ENCODE measurements at places on chromosomes 5 and 9.

GRCh38 chr5:157983906-157984551, 125.1 kb upstream of the CLINT1 start:
- no peaks in the 10 kb centered on the region for H3K36me3 ChIP-seq
- H3K27me3 ChIP-seq: no peaks in the 10 kb centered on the region
- H3K27ac ChIP-seq: no peak overlapping the region
- DNase-seq: no peak
- no peaks in the 10 kb centered on the region for H3K4me1 ChIP-seq
- no peak overlapping the region for H3K4me3 ChIP-seq

DNA sequence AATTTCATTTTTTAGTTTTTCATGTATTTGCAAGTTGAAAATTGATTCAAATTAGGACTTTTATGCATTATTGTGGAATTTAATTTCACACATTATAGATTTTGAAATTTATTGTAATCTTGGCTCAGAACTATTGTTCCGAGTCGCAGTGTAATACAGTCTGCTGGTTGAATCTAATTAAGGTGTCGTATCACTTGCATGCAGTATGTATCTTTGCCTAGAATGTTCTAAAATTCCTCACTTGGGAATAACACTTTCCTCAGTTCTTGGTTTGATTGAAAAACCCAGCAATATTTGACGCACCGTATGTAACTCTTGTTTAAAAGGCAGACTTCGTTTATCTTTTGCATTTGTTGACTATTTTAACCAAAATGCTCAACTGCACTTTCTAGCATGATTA, 49.4 kb downstream of the MELK start:
- no peaks in the 10 kb centered on the region for H3K36me3 ChIP-seq
- DNase-seq: no peak

DNA sequence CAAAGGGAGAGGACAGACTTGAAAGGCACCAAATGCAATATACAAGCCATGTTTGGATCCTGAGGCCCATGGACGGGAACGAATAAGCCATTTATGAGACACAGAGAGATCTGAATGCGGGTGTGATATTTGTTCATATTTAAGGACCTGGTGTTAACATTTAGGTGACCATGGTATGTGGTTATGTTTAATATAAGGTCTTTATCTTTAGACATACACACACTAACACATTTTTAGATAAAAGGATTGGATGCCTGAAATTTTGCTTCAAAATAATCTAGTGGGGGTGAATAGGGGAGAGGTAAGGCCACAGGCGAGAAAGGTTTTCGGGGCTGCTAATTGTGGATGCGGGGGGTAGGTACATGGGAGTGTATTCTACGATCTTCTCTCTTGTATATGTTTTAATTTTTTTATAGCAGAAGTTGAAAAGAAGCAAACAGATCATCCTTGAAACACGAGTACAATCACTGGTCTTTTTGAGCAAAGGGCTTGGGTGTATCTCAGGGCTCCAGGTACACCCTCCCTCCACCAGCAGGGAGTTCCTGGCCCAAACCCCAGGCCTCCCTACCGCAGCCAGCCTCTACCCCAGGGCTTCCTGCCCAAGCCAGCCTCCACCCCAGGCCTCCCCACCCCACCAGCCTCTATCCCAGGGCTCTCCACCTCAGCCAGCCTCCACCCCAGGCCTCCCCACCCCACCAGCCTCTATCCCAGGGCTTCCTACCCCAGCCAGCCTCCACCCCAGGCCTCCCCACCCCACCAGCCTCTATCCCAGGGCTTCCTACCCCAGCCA, 12.2 kb downstream of the AKNA start:
- H3K36me3 ChIP-seq: peaks cover 11% of the 10 kb centered on the region
- peaks cover 5% of the 10 kb centered on the region for H3K4me1 ChIP-seq
- no peaks in the 10 kb centered on the region for H3K27me3 ChIP-seq
- no peak overlapping the region for H3K4me3 ChIP-seq
- no peak overlapping the region for H3K27ac ChIP-seq

DNA sequence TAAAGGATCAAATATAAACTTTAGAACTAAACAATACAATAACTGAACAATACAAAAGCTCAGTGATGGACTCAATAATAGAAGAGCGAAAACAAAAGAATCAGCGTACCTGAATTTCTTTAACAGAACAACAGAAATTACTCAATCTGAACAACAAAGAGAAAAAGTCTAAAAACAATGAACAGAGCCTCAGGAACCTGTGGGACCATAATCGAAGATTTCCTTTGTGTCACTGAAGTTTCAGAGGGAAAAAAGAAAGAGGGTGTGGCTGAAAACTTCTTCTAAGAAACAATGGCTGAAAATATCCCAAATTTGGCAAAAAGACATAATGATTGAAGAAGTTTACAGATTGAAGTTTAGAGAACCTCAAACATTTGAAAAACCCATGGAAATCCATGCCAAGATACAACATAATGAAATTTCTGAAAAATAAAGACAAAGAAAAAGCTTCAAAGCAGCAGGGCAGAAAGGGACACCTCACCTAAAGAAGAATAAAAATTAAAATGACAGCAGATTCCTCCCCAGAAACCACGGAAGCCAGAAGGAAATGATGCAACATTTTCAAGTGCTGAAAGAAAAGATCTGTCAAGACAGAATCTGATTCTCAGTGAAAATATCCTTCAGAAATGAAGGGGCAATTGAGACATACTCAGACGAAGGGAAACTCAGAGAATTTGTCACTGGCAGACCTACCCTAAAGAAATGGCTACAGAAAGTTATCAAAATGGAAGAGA, 288.8 kb downstream of the ARL15 start:
- no peak overlapping the region for H3K27ac ChIP-seq
- H3K4me1 ChIP-seq: no peaks in the 10 kb centered on the region
- no peaks in the 10 kb centered on the region for H3K27me3 ChIP-seq
- H3K4me3 ChIP-seq: no peak overlapping the region
- DNase-seq: no peak
- no peaks in the 10 kb centered on the region for H3K36me3 ChIP-seq

DNA sequence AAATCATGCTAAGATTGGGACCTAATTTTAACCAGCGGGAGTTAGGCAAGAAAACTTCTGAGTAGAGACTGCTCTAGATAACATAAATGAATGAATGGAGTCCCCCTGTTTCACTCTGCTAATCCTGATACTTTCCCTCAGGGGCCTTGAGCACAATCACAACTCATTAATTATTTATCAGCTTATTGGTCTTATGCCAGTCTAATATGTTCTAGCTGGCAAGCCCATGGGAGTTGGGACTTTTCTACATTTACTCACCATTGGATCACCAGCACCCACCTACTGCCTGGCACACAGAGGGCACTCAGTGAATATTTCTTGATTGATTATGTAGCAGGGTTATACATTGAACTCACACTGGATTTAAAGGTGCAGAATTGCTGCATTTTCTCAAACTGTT, 13.5 kb upstream of the TMED7 start:
- H3K4me3 ChIP-seq: no peak overlapping the region
- no peak overlapping the region for H3K27ac ChIP-seq
- no peaks in the 10 kb centered on the region for H3K36me3 ChIP-seq
- H3K27me3 ChIP-seq: peaks cover 4% of the 10 kb centered on the region
- DNase-seq: no peak
- H3K4me1 ChIP-seq: no peaks in the 10 kb centered on the region

DNA sequence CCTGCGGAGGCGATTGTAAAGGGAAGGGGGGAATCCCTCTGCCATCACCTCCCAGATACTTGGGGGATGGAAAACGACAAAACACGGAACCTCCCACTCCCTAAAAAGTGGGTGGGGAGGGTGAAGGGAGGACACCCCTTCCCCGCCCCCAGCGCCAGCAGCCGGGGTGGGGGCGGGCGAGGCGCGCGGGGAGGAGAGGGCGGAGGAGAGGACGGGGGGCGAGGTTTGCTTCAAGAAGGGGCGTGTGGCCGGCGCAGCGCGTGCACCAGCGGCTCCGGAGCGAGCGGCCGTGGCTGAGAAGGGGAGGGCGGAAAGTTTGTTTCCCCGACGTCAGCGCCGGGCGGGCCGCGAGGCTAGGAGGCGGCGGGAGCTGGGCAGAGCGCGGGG, at the start of gene PRRX2:
PRRX2 (plus strand) TSS at position 259 of the 387 bp plus-strand sequence. CDS start 221 bp downstream, outside the sequence.
- no peaks in the 10 kb centered on the region for H3K36me3 ChIP-seq
- H3K27me3 ChIP-seq: peaks cover 60% of the 10 kb centered on the region
- peaks cover 4% of the 10 kb centered on the region for H3K4me1 ChIP-seq
- DNase-seq: no peak
- no peak within 1 kb of the TSS for H3K27ac ChIP-seq

DNA sequence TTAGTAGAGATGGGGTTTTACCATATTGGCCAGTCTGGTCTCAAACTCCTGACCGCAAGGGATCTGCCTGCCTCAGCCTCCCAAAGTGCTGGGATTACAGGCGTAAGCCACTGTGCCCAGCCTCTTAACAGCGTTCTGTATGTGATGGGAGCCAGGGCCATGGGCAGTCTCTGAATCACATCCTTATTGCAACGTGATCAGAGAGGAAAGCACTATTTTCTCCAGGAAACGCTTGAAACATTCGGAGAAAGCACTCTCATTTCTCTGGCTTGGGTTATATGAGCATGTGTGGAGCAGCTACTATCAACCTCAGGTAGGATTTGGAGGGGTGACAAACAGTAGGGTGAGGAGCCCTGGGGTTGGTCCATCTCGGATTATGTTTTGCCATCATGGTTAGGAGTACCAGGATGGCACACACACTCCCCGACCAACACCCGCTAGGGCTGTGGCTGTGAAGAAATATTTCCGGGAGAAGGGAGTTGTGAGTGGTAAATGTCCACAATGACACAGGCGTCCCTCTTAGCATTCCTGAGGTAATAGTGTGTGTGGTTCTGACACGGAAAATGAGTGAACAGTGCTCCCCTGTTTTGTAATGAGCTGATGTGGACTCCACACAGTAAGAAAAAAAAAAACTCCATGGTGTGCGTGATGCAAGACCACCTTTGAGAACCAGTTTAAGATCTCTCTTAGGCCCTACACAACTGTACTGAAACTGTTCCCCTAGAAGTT, 406.2 kb upstream of the ZNF608 start:
- no peaks in the 10 kb centered on the region for H3K36me3 ChIP-seq
- no peak overlapping the region for H3K27ac ChIP-seq
- no peak overlapping the region for H3K4me3 ChIP-seq
- no peaks in the 10 kb centered on the region for H3K4me1 ChIP-seq
- no peaks in the 10 kb centered on the region for H3K27me3 ChIP-seq

DNA sequence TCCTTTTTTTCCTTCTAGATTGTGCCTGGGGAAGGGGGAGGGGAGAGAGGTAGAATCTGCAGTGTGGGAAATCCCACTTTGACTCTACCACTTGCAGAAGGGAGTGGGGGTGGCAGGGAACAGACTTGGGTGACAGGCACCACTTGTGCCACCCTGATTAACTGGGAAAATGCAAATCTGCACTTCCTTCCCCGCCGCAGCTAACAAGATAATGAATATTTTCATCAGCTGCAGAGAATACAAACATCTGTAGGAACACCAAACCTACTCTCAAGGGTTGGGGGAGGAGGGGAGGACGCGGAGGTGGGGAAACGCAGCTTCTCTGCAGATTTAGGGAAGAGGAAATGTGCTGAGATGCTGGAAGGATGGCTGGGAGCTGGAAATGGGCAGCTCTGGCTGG, 73.5 kb downstream of the TRIM32 start:
- no peaks in the 10 kb centered on the region for H3K4me1 ChIP-seq
- no peak for DNase-seq
- no peak overlapping the region for H3K27ac ChIP-seq
- H3K27me3 ChIP-seq: no peaks in the 10 kb centered on the region

DNA sequence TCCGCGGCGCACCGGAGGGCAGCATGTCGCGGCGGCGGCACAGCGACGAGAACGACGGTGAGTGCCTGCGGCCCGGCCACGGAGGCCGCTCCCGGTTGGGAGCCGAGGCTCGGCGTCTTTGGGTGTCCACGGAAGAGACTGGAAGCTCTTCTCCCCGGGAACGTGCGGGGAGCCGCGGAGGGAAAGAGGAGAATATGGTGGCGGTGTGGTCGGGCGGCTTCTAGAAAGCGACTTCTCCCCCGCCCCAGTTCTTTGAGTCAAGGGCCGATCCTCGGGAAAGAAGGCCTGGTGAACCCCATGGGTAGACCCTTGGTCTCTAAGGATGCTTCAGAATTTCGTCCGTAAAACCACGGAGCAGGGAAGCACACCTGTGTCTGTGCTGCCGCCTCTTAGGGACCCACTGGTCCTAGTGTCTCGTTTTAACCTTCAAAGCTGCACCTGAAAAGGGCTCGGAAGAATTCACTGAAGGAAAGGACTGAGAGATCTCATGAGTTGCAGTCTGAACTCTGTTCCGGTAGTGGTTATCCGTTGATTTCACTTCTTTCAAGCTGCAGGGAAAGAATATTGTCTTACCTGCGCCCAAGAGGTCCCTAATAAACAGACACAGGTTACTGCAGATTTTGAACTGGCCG, 354 bp downstream of the NCBP1 start:
- peak overlapping the region; percentile 94 for H3K27ac ChIP-seq
- H3K4me3 ChIP-seq: peak overlapping the region; percentile 88
- H3K4me1 ChIP-seq: peaks cover 61% of the 10 kb centered on the region
- no peaks in the 10 kb centered on the region for H3K36me3 ChIP-seq

DNA sequence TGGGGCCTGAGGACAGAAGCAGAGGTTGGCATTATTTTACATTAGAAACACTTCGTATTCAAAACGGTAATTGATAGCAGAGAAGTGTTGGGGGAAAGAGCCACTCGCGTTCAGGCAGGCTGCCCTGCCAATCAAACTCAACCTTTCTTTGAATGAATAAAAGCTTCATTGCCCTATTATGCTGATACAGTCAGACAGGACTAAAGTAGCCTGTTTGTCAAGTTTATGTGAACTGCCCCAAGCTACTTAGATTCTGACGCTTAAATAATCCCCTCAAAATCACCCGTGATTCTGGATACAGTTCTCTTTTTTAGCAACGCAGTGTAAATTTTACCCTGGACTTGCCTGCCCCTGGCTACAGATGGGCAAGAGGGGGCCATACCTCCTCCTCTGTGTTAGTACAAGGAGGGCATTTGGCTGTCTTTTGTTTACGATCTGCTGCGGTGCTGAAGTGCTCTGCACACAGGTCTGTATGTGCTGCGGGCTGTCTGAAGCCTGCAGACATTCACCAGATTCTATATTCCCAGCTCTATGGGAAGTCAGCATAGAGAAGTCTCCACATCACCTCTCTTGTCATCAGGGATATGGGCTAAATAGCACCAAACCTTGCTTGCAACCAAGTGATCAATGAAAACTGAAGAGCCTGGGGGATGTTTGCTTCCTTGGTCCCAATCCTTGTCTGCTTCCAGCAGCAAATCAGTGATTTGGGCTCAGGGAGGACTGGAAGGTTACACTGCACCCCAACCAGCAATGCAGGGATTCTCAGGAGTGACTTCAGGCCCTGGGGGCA, 218.4 kb downstream of the EBF1 start:
- no peaks in the 10 kb centered on the region for H3K27me3 ChIP-seq
- H3K36me3 ChIP-seq: no peaks in the 10 kb centered on the region
- H3K4me1 ChIP-seq: peaks cover 6% of the 10 kb centered on the region
- no peak for DNase-seq
- H3K27ac ChIP-seq: no peak overlapping the region

DNA sequence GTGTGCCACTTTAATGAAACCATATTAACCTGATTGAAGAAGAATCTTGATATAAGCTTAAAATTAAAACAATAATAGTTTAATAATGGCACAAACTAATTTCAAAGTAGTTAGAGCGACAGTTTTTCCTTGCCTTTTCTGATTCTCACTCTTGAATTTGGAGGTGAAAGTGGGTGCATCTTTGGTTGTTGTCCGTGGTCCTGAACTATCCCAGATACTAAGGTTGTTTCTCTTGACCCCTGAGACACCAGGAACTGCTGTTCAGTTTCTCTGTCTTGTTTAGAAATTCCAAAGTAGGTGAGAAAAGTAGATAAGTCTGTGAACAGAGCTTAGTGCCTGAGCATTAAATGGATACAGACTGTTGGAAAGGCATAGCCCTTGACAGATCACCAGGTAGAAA, 274.7 kb downstream of the FBXL7 start:
- no peak overlapping the region for H3K4me3 ChIP-seq
- H3K36me3 ChIP-seq: no peaks in the 10 kb centered on the region
- H3K27ac ChIP-seq: no peak overlapping the region
- H3K27me3 ChIP-seq: no peaks in the 10 kb centered on the region
- no peaks in the 10 kb centered on the region for H3K4me1 ChIP-seq

Measured in transverse colon (tissue), 4 donors.